ENCODE measurements at places on chromosomes 1 and 21.

DNA sequence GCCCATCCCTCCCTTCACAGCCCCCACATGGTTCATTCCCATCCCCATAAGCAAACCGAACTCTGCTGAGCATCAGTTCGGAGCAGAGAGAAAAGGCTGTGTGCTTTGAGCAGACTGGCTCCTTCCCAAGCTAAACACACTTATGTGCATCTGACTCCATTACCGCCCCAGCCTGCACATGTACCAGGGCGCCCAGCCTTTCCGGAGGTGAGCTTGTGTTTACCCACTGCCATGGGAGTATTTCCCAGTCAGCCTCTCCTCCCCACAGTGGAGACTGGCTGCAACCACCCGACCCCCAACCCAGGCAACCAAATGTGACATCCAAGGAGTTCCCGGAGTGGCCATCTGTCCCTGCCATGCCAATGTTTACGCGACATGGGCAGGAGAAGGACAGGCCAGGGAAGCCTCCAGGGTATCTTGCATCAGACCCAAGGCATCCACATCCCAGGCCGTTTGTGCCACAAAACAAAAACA is 9.4 kb downstream of the TIAM1 start:
- DNase-seq, result no peak

DNA sequence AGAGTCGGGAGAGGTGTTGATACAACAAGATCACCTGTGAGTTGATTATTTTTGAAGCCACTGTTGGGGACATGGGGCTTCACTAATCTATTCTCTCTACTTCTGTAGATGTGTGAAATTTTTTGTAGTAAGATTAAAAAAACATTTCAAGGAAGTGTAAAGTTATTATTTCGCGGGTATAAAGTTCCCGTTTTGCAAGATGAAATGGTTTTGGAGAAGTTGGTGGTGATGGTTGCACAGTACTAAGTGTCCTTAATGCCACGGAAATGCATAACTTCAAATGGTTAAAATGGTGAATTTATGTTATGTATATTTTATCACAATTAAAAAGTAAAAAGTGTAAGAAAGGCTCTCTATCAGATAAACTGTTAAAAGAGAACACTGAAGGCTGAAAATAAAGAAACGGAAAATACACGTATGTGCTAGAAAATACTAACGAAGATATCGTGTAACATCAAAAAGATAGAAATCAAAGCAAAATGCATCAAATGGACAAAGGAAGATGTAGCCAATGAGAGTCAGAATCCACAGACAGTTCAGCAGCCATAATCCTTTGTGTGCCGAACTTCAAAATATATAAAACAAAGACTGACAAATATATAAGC is 2.9 kb upstream of the ITGB2 start:
- DNase-seq, result no peak

DNA sequence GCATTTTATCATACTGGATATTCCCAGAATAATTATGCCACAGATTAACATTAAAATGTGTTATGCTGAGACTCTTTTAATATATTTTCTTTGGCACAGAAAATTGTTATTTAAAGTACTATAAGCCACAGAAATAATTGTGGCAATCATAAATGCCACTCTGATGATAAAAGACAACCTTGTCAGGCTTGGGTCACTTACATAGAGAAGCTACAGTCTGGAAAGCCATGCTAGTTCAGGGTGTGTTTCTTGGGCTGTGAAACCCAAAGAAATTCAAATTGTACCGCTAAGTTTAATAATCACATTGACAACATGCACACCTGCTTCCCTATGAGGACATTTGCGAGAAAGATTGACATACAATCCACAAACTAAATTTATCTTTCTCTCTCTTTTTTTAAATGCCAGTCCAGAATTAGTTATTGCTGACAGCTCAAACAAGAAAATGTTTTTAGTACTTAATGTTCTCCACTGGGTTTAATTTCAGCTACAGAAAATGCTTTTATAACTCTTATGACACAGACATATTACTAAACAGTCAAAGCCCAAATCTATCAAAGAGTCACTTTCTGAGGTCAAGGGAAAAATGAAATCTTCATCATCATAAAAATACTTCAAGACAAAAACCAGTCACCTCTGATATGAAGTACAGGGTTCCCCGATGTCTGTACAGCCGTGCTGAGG is 38.7 kb downstream of the TTC13 start:
- DNase-seq, result no peak

DNA sequence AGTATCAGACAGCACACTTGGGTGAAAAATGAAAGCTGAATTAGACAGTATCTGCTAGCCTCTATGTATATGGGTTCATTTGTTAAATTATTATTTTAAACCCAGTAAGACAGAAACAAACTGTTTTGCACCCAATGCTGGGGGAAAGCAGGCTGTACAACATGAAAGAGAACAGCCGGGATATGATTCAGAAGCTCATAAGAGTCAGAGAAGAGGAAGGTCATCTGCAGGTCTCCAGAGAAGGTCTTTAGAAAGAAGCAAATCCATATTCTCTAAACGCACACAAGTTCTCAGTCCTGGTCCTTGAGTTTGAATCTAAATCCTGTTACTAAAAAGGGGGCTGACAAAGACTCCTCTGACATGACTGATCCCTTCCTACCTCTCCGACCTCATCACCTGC is 155.1 kb downstream of the SIPA1L2 start:
- DNase-seq, result no peak

DNA sequence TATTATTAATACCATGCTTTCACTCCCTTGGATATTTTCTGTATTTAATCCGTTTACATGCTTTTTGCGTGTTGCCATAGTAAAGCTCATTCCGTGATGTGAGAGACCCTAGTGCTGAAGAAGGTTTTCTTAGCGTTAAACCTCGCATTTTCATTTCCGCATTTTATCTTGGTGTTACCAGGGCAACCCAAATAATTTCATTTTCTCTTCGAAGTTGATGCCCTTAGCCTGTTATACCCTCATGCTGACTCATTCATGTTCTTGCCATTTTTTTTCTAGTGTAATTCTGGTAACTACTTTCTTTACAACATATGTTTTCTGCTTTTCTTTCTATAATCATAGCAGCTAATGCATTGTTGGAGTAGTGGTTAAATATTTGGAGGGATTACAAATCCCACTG is 37.2 kb downstream of the LRRC8C start:
- DNase-seq, result no peak

- DNase-seq, result no peak
Measured at GRCh38 chr1:59367301-59368007, 70.6 kb downstream of the FGGY start.
